ENCODE measurements at places on chromosomes 6 and 20.

- DNase-seq: no peak
These were observed 49.8 kb upstream of the ADTRP start for GRCh38 chr6:11828262-11828870.

DNA sequence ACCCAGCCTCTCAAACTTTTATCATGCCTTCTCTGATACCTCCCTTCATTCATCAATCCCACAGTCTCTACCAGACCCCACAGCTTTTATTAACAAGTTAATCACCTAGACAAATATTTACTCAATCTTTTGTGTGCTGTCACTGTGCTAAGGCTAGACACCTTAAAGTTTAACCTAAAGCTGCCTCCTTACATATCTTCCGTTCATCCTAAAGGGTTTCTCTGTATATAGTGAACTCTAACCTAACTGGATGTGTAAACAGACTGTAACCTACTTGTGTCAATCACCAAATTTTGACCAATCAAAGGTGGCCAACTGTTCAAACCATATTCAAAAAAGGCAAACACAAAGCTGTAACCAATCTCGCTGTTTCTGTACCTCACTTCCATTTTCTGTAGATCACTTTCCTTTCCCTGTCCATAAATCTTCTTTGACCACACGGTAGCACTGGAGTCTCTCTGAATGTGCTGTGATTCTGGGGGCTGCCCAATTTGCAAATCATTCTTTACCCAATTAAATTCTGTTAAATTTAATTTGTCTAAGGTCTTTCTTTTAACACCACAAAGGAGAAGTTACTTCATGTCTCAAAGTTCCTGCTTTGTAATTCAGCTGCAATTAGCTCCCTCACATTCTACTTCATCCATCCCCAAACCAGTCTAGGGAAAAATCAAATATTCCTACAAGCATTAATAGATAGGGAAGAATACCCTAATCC lies 72.5 kb downstream of the ARHGAP18 start:
- no peak for DNase-seq

GRCh38 chr6:47785182-47785581 lies 3.4 kb downstream of the OPN5 start:
- no peak for DNase-seq

GRCh38 chr6:153449279-153449678 lies 318.2 kb upstream of the RGS17 start:
- DNase-seq: no peak

- no peak for DNase-seq
These were observed 100.0 kb upstream of the RIPOR2 start for GRCh38 chr6:25035512-25036435.

- DNase-seq: peak; percentile 48
These were observed 7.5 kb upstream of the BFSP1 start for GRCh38 chr20:17538517-17539170.

GRCh38 chr6:111265842-111266241 lies 178.5 kb downstream of the SLC16A10 start:
- no peak for DNase-seq

Data from LoVo (cell line).